ENCODE measurements at places on chromosomes 3 and 15.

GRCh38 chr3:42441791-42442190 lies 31.4 kb upstream of the LYZL4 start:
- DNase-seq = no peak

DNA sequence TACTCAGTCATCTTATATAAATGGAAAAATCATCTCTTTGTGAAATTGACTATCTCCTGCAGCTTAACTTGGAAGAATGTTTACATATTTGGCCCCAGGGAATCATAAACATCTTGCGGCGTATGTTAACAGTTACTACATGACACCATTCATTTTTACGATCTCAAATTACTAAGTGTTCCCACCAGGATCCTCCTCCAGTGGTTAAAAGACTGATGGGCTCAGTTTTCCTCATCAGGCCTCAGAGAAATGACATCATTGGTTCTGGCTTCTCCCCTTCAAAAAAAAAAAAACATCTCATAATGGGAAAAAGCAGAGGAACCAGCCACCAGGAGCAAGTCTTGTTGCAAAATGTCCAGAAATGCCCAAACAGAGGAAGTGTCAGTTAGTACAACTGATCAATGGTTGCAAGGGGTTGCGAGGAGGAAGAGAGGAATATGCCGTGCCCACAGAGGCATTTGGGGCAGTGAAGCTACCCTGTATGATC lies 70.5 kb upstream of the LIPC start:
- no peak for DNase-seq

GRCh38 chr3:194756460-194756779 lies 70.7 kb downstream of the FAM43A start:
- no peak for DNase-seq

DNA sequence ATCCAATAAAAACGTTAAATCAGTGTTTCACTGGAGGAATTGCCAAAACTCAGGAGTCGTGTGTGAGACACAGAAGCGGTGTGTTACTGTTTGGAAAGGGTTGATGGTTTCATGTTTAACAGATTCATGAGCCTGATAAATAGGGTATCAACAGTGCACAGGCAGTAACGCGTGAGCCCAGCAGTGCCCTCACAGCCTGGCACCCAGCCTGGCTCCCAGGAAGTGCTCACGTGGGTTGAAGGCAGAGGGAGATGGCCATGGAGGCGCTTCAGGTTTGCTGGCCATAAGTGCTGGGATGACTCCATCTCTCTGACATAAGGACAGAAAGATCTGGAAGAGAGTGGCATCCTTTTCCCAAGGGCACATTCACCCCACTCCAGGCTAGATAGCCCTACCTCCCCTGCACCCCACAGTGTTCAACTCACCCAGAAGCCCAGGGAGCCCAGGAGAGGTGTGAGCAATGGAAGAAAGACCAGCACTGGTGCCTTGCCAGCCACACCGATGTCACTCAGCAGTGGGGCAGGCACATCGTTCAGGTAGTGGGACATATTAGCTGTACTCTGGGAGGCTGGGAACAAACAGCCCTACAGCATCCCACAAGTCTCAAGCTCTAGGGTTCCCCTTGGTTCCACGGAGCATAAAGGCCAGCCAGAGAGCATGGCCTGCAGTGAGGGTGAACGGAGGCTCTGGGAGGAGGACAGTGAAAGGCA lies 164.3 kb downstream of the LRRK1 start:
- no peak for DNase-seq

- no peak for DNase-seq
Measured at GRCh38 chr3:14768881-14769280, 49.9 kb upstream of the FGD5 start.

DNA sequence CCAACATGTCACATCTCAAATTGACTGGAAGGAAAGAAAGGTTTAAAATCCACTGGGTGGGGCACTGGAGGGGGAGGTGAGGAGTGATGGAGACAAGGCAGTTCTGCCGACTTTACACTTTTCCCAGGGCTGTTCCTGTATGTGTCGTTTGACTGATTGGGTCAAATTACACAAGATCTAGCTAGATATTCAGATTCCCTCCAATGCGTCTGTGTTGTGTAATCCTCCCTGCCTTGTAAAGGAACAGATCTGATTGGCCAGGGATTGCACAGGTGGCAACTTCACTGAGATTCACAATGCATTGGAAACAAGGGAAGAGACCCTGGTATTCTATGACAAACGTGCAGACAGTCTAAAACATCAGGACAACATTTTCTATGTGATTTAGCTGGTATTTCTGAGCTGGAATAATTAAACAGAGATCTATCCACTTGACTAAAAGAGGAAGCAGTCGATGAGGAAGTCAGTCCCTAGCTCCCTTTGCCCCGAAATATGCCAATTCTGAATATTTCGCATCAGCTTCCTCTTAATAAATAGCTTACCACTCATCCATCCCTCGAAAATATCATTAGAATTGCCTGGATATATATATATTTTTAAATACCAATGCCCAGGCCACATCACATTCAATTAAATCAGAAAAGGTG lies 312.9 kb downstream of the RORA start:
- no peak for DNase-seq

GRCh38 chr15:101090428-101090790 lies 161.4 kb downstream of the CHSY1 start:
- no peak for DNase-seq

- DNase-seq = no peak
Measured at GRCh38 chr3:53062905-53063304, 17.0 kb upstream of the SFMBT1 start.

- DNase-seq = no peak
Measured at GRCh38 chr15:79017953-79018352, 72.6 kb downstream of the RASGRF1 start.

GRCh38 chr15:63968700-63969099 lies 77.6 kb downstream of the DAPK2 start:
- no peak for DNase-seq

- no peak for DNase-seq
Measured at GRCh38 chr3:2334921-2335320, 236.3 kb downstream of the CNTN4 start.

GRCh38 chr3:141274411-141275031 lies 42.9 kb downstream of the PXYLP1 start:
- no peak for DNase-seq

DNA sequence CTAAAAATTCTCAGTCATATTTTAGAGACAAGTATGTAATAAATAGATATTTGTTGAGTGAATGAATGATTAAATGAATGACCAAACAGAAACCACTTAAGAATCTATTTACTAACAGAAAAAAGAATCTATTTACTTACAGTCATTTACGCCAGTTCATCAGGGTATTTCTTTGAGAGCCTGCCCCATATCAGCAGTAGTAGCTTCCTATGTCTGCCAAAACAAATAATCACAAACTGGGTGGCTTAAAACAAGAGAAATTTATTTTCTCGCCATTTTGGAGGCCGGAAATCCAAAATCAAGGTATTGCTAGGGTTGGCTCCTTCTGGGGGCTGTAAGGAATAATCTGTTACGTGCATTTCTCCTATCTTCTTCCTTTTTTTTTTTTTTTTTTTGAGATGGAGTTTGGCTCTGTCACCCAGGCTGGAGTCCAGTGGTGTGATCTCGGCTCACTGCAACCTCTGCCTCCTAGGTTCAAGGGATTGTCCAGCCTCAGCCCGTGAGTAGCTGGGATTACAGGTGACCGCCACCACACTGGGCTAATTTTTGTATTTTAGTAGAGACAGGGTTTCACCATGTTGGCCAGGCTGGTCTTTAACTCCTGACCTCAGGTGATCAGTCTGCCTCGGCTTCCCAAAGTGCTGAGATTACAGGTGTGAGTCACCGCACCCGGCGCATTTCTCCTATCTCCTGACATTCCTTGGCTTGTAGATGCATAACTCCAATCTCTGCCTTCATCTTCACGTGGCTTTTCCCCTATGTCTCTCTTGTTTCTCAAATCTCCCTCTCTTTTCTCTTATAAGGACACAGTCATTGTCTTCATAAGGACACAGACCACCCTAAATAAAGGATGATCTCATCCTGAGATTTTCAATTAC lies 65.2 kb upstream of the SPPL2A start:
- DNase-seq = no peak
